T47D (cell line): ENCODE measurements at places on chromosomes 4 and X.

- DNase-seq = peak; percentile 19
Measured at GRCh38 chrX:43958529-43958928, 14.7 kb downstream of the NDP start.

- DNase-seq = no peak
Measured at GRCh38 chrX:30620125-30620524, 33.1 kb upstream of the GK start.

GRCh38 chr4:145301386-145302080 is 121.1 kb upstream of the OTUD4 start:
- DNase-seq = no peak

- DNase-seq = peak; percentile 71
Measured at GRCh38 chr4:160175064-160175643, 1072.3 kb downstream of the RAPGEF2 start.

- DNase-seq = no peak
Measured at GRCh38 chr4:25321703-25322102, 9.1 kb downstream of the ZCCHC4 start.

GRCh38 chr4:53234111-53234510 is 131.8 kb downstream of the SCFD2 start:
- DNase-seq = no peak
